Stimulated activated CD4-positive, alpha-beta T cell treated with anti-CD3 and anti-CD28 coated beads, Interleukin-15, amount 100 ng/mL, for 48 hours (primary cell): ENCODE measurements at places on chromosomes 3 and 15.

DNA sequence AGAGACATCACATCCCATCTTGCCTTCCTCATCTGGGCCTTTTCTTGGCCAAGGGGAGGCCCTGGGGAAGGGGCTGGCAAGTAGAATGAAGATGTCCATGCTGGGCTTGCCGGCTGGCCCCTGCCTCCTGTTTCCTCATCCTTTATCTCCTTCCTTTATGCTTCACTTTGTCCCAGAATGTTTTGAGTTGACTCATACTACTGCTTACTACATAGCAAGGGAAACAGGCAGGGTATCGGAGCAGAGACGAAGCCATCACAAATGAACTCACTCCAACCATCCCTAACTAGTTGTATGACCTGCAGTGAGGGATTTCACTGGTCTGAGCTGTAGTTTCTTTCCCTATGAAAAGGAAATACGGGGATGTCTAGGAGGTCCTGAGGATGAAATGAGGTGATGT, 66.0 kb downstream of the CHDH start:
- DNase-seq: no peak

GRCh38 chr3:143480344-143480743, 360.8 kb downstream of the CHST2 start:
- DNase-seq: no peak

DNA sequence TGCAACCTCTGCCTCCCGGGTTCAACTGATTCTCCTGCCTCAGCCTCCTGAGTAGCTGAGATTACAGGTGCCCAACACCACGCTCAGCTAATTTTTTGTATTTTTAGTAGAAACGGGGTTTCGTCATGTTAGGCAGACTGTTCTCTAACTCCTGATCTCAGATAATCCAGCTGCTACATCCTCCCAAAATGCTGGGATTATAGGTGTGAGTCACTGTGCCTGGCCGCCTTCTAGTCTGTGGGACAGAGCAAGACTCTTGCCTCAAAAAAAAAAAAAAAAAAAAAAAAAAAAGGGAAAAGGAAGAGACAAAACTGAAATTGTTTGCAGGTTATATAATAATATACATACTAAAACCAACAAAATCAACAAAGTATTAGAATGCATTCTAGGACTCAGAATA, 215.2 kb downstream of the PCCB start:
- no peak for DNase-seq

- DNase-seq: no peak
Measured at GRCh38 chr15:57109005-57109404, 190.6 kb downstream of the TCF12 start.

- DNase-seq: no peak
Measured at GRCh38 chr15:53693729-53694475, 65.6 kb downstream of the WDR72 start.
